NCI-H345 (cell line): ENCODE measurements at places on chromosomes 7 and 10.
A peak's percentile ranks its signal among the peaks of the same experiment; 100 is the strongest.

DNA sequence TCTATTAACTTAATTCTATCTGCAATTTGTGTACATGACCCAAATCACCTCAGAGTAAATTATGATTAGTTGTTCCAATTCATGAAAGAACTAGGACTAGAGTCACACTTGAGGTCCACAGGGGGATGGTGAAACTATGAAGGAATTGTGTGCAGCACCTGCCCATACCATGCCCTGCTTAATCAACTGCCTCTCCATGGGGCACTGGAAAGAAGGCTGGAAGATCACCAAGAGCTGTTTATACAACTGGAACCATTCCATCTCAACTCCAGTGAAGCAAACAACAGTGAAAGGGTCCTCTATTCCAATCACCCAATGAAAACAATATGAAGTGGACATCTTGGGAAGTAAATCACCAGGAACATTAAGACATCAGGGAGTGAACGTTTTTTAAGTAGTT is 98.7 kb upstream of the SEMA3D start:
- no peak for DNase-seq

GRCh38 chr7:74216361-74216761 is 6.6 kb downstream of the LAT2 start:
- DNase-seq = no peak

- no peak for DNase-seq
These were observed 24.9 kb downstream of the EPDR1 start for GRCh38 chr7:37945336-37945735.

- DNase-seq = no peak
These were observed 98.4 kb upstream of the PTPRZ1 start for GRCh38 chr7:121774563-121774962.

DNA sequence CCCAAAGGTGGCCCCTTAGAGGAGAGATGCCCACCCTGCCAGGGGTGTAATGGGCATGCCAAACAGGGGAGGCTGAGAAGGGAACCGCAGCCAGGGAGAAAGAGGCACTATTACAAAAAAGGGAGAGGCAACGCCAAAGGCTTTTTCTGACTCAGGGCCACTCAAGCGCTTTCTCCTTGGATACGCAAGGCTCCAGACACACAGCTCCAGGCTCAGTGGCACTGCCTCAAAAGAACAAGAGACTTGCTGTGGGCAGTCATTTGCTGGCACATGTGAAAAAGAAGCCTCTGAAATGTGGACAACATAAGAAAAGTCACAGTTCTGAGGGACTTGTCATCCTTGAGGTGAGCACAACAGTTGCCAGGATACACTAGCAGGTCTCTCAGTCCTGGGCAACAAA is 128.4 kb downstream of the DGKI start:
- DNase-seq = no peak

- no peak for DNase-seq
These were observed 93.2 kb downstream of the REEP3 start for GRCh38 chr10:63614371-63614891.

GRCh38 chr7:157668884-157669767 is 332.3 kb downstream of the DNAJB6 start:
- no peak for DNase-seq

DNA sequence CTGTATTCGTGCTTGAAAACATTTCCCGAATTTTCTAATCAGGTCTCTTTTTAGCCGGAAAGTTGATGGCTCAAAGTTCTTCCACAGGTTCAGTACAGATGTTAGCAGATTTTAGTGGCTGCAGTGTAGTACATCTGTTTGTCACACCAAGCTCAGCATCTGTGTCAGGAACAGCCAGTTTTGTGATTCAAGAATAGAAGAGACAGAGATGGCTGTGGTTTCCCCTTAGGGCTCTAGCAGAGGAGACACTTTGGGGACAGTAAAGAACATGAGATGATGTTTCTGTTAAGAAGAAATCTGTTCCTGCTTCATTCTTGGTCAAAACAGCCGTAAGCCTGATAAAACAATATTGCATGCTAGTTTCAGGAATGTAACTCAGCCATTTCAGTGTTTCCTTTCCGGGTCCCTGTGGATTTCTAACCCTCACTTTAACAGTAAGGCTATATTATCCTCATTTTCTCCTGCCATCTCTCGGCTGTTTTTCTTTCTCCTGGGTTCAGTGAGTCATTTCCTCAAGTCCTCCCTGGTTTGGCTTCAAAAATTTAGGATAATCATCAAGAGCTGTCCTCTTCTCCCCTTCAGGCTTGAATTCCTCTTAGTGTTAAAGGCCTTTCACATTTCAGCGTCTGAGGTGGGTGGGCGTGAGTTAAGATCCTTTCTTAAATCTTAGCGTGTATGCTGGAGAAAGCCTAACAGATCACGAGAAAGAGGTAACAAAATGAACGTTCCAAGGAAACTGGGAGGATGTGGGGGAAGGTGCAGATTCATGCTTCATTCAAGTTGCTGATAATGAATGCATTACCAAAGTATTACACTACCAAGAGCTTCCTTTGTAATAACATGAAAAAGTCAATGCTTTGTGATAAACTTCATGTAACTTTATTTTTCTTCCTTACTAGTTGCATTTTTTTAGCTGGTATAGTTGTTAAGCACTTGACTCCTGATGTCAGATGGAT is 37.1 kb upstream of the BICC1 start:
- no peak for DNase-seq

- no peak for DNase-seq
These were observed 38.9 kb upstream of the IL6 start for GRCh38 chr7:22688084-22688483.

DNA sequence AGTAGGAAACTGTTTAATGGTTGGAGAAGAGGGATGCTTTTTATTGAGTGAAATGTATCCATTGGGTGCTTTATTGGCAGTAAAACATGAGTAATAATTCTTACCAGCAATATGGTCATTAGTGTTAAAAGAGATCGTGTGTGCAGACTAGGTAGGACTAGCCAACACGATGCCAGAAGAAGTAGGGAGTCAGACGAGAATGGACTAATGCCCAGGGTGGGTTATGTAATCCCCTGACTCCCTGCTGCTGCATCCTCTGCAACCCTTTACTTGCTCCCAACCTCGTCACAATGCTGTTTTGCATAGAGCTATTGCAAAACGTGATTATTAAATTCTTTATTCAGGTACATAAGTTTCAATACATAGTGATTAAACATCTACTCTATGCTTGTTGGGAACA is 1213.7 kb downstream of the GATA3 start:
- no peak for DNase-seq

DNA sequence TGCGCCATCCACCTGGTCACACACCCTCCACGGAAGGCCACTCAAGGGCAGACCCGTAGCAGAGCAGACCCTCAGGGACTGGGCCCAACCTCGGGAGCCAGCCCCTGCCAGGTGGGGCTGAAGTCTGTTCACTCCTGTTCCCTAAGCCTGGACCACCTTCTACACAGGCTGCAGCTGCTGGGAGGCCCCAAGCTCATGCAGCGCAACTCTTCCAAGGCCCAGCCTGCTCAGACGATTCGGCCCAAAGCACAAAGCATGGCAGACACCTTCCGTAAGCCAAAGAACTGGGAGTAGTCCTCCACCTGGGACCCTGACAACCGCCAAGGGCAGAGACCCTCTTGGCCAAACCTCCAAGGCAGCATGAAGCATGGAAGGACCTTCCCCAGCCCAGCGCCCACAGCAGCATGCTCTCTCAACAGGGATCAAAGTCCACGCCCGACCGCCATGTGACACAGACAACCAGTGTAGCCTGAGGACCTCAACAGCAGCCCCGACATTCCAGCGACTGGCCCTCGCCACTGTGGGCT is 11.5 kb downstream of the SHH start:
- no peak for DNase-seq

DNA sequence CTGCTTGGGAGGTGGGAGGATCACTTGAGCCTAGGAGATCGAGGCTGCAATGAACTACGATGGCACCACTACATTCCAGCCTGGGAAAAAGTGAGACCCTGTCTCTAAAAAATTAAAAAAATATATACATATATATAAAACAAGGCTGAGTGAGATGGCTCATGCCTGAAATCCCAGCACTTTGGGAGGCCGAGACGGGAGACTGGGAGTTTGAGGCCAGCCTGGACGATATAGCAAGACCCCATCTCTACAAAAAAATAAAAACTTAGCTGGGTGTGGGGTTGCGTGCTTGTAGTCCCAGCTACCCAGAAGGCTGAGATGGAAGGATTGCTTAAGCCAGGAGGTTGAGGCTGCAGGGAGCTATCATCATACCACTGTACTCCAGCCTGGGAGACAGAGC is 87.6 kb downstream of the CARD11 start:
- DNase-seq = no peak

DNA sequence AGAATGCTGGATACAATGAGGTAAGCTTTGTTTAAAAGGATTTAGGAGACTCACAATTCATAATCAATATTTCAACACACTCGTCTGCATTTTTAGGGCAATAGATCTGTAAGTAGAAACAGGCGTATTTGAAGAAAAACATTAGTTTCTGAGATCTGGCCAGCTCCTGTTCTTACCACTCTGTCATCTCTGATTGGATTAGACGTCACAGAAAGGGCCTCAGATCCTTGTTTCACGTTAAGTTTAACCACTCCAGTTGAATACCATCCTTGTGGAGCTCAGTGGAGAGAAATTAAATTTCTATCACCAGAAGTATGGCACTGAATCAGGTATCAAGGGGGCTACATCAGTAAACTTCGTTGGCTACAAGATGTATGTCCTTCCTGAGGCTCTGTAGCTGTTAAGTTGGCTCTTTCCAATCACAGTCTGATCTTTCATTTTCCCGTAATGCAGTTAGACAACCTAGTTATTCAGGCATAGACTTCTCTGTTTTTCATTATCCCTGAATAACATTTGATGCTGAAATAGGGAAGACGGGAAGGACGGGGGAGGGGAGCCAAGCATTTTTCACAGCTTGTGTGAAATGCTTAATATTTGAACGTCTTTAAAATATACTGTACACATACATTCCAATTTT is 659.2 kb upstream of the GALNT17 start:
- DNase-seq = no peak

- DNase-seq = peak; percentile 89
These were observed 125.8 kb downstream of the MAD1L1 start for GRCh38 chr7:2106924-2107323.

DNA sequence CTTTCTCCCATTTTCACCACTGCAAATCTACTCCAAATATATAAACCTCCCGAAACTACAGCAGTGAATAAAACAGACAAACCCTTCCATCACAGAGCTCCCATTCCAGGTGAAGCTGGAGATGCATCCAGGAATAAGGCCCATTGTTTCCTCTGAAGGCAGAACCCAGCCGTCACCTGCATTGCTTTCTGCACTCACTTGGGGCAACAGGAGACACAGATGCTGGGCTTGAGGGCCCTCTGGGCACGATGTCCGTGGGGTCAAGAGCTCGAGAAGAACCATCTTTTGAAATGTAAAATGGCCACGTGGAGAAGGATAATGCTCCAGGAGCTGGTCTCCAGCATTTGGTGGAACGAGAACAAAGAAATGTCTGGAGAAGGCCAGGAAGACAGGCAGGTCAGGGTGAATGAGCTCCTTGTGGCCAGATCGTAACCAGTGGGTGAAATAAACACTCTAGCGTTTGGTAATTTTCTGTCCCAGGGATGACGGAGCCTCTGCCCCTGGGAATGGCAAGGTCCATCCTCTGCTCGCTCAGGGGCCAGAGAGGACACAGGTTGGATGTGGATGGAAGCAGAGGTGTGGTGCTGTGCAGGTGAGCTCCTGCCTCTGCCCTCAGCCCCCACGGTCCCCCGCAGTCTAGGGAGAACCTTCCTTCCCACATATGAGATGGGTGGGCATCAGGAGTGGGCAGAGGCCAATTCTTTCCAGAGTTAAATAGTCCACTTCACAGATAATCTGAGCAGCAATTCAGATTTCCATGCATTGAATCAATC is 556.1 kb downstream of the DNAJB6 start:
- DNase-seq = no peak

DNA sequence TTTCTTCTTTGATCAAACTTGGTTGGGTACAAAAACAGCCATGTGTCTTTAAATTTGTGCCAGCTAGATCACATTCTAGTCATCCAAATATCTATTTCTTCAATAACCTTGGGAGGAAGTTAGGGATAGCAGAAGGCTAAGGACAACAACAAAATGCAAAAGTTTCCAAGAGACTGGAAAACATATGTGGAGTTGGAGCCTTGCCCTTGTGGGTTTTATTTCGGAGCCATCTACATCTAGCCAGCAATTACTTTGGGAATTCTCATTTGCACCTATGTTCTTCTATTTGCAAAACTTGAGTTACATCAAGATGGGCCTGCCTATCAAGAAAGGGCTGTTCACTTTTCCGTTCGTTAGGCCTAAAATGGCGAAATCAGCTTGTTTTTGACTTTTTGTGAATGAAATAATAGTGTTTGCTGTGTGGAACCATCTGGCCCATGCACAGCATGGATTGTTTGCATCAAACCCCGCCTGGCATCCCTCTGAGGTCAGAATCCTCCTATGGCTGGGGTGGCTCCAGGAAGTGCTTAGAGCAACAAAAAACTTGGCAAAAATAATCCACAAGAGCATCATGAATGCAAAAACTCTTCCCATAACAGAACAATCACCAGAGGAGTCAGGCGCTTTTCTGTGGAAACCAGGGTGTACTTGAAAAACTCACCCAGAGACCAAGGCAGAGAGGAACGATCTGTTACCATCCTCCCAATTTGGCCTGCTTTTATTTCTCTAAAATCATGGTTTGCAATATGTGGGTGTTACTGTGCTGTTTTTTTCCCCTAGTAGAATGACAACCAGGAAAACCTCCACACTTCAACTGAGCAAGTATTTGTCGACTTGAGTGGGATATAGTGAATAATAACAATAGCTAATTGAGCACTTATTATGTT is 36.2 kb upstream of the XPNPEP1 start:
- no peak for DNase-seq

DNA sequence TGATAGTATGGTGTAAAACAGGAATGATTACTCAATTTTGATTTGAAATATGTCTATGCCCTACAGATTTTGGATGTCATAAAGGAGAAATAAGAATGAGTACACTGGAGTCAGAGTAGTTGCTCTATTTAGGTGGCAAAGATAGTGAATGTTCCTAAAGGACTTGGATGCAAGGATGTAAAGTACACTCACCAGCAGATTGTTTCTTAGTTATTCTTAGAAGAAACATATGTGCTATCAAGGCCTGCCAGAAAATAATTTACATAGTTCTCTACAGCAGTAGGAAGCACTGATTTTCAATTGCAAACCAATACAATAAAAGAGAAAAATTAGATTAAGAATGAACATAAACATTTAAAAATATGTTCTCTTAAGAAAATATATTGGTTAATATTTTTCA is 259.4 kb downstream of the PPP1R3A start:
- no peak for DNase-seq
